ENCODE measurements at places on chromosomes 2 and 18. TPM values are rescaled to one million over a fixed set of nuclear protein-coding genes. Genes with fewer than 3 reads are reported as not detected.

SDC1 gene
- 362 TPM for total RNA-seq

DNA sequence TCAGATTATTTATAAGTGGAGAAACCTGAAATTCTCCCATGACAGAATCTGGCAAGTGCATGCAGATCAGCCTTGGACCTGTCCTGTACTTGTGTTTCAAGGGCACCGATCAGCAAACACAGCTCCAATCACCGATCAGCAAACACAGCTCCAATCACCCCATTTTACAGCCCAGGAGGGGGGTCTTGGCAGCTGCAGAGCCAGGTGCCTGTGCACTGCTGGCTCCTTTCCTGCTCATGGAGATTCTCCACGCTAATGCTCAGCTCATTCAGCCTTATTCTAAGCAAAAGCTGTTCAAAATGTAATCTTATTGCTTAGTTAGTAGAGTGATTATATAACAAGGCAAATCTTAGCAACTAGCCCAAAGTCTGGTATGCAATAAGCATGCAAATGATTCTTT lies 623.1 kb upstream of the HS6ST1 start:
- H3K36me3 ChIP-seq: no peaks in the 10 kb centered on the region
- H3K4me1 ChIP-seq: no peaks in the 10 kb centered on the region
- no peak for DNase-seq
- H3K4me3 ChIP-seq: no peak overlapping the region

DNA sequence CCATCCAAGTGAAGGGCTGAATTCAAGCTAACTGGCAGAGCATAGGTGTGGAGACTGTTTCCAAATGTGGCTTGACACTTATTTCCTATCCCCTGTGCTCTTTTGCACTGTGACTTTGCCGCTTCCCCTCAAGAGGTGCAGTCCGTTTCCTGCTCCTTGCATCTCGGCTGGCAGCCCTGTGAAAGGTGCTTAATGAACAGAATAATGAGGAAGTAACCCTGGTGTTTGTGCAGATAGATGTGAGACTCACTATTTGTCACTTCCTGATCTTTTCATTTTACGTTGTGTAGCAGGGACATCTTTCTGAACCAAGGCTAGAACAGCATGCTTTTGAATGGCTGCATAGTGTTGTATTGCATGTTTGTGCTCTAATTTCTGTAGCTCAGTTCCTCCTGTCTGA lies 60.8 kb downstream of the CEP192 start:
- H3K36me3 ChIP-seq: peaks cover 68% of the 10 kb centered on the region
- no peak overlapping the region for H3K27ac ChIP-seq

GPD2 gene
- total RNA-seq: 107 TPM

AQP12A gene
- not detected for total RNA-seq

GRCh38 chr2:33380719-33381118 lies 95.7 kb upstream of the RASGRP3 start:
- no peaks in the 10 kb centered on the region for H3K36me3 ChIP-seq
- no peak overlapping the region for H3K4me3 ChIP-seq
- no peaks in the 10 kb centered on the region for H3K4me1 ChIP-seq
- no peak overlapping the region for H3K27ac ChIP-seq

DNA sequence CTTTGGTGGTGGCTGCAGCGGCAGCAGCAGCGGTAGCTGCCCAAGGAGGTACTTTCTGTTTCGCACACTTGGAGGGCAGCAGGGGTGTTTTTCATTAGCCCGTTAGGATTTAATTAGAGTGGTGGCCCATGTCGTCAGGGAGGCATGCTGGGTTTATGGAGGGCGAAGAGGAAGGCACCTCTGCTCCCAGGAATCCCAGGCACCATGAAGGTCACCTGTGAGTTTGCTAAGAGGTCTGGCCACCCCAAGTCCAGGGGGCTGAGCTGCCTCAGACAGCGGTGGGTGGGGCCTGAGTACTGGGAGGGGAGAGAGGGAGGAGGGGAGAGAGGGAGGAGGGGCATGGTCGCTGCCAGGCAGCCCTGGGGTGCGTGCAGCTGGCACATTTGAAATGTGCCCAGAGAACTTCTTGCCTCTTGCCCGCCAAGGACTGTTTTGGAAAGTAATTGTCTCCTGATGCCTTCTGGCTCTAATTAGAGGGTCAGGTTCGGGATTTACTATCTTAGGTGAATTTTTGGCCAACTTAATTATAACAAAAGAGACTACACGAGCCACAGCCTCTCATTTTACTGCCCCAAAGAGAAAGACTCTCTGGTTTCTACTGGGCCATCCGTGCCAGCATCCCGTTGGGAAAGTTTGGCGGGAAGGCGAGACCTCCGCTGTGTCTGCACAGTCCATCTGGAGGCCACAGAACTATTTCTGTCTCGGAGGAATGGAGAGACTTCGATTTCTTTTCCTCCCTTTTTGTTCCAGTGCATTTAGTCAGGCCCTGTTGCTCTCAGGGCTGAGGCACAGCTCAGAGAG lies 62.0 kb downstream of the GLI2 start:
- DNase-seq: no peak
- H3K4me3 ChIP-seq: no peak overlapping the region
- no peak overlapping the region for H3K27ac ChIP-seq
- H3K27me3 ChIP-seq: no peaks in the 10 kb centered on the region
- peaks cover 13% of the 10 kb centered on the region for H3K4me1 ChIP-seq
- H3K36me3 ChIP-seq: no peaks in the 10 kb centered on the region

Data from PC-3 (cell line).